ENCODE measurements at places on chromosomes 1 and 21.

DNA sequence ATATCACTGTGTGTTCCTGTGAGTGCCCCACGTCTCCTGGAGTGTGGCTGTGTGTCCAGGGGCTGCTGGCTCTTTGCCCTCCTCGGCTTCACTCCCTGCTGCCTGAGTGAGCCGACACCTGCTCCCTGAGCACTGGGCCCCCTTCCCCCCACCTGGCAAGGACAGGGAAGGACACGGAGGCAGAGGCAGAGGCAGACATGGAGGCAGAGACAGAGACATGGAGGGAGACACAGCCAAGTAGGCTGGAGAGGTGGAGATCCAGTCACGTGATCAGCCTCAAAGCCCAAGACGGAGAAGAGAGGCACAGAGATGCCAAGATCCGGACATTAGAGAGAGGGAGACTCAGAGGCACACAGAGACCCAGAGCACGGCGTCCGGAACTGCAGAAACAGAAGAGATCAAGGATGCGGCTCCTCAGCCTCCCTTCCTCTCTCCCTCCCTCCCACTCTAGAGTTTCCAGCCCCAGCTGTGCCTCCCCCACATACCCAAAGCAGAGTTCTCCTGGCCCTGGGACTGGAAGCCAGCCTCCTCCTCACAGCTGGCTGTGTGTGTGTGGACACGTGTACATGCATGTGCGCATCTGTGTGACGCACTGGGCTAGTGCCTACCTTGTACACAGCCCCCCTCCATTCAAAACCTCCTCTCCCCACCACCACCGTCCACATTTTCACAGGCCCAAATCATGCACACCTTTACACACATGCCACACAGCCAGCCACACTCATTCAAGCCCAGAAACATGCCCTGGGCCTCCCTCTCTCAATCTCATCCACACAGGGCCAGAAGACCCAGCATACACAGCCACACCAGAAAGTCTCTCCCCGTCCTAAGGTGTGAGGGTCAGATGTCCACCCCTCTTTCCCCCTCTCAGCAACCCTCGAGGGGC, 39.1 kb upstream of the WASF2 start:
- DNase-seq, result no peak

GRCh38 chr1:67217417-67217816, 51.2 kb downstream of the IL23R start:
- DNase-seq, result no peak

DNA sequence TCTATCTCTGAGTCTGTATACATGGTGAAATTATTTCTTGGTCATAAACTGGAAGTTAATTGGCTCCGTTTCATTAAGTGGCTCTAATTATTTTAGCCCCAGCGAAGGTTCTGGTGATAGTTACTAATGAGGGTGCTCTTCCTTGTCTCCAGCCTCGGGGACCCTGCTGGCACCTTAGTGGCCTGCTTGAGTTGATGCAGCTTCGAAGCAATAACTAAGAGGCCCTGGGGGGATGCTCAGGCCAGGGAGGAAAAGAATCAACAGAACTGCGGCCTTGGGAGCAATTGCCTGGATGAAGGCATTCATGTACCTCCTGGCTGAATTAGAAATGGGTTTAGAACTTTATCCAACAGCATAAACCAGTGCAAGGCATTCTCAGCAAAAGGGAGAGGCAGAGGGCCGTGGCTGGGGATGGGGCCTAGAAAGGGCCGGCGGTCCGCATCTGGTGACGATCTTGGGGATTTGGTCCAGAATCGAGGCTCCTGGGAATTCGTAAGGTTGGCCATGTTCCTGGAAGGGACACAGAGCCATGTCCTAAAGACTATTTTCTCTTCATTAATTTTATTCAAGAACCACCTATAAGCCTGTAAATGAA, 100.0 kb upstream of the AJAP1 start:
- DNase-seq, result no peak

DNA sequence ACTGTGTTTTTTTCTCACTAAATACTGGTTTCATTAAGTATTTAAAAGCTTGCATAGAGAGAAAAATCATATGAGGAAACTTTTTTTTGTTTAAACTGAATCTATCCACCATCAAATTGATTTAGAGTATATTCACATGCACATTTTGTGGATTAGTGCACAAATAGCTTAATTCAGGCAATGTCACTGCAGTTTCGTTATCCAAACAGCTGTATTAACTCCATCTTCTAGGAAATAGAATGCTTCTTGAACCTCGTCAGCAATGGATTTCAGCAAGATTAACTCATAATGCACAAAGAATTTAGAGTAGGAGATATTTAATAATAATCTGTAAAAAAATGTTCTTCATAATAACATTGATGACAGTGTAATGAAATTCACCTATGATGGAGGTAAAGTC, 37.5 kb downstream of the NEXN start:
- DNase-seq, result no peak

GRCh38 chr1:87513966-87514660, 185.4 kb downstream of the LMO4 start:
- DNase-seq, result peak; percentile 3

GRCh38 chr1:78619803-78620579, at the start of gene IFI44L:
Gene IFI44L (plus strand): TSS chr1:78620448. CDS start chr1:78627916, 7,468 bp downstream.
- DNase-seq, result peak; percentile 10

DNA sequence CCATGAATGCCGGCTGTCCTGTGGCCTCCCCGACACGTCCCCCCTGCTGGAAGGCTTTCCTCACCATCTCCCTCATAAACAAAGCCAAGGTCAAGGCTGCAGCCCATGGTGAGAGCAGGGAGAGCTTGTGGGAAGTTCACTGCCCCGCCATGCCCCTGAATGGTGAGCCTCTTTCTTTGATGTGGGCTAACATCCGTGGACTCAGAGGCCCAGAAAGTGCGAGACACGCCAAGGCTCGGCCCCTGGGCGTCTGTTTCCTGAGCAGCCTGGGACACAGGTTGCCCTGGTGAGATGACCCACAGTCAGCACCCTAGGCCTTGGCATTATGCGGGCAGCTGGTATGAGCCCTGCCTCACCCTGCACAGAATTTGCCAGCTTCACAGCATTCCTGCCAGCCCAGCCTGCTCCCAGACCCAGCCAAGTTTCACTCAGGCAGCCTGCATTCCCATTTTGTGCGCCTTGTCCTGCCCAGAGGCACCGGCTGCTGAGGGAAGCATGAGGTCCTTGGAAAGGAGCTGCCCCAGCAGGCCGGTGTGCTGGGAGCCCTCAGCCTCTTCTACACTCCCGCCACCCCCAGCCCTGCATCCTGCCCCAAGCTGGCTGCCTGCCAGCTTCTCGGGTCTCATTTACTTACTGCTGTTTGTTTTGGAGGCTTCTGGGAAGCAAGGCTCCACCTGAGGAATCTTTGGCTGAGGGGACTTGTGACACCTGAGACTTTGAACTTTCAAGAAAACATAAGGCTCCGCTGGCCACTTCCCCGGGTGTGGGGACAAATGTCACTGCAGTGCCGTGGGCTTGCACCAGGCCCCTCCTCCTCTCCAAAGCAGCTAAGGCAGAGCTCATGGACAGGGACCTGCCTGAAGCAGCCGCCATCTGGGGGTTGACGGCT, 31.9 kb downstream of the NEK2 start:
- DNase-seq, result peak; percentile 52

DNA sequence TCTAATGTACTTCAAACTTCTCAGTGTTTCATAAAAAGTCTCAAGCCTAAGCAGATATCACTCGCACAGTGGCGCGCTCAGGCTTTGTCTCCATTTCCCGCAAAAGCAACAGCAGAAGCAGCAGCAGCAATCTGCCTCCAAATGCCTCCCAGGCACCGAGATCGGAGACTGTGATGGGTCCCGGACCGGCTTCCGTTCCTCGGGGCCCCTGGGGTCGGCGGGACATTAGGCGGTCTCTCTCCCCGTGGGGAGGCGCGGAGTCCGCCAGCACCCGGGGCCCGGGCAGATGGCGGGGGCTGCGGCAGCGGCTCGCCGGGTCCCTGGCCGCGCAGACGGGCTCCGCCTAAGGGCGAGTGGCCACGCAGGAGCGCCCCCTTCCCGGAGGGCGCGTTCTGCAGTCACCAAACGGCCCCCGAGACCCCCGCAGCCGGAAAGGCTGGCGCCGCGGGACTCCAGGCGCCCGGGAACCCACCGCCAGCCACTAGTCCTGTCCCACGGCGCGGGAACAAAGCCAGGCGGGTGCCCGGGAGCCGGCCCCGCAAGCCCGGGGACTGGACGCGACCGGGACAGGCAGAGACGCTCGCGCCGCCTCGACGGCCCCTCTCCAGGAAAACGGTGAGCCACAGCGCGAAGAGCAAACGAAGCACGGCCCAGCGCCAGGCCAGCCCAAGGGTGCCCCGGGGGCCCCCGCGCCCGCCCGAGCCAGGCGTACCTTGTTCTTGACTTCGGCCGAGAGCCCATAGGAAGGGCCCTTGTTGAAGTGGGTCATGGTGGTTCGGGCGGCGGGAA, 590 bp downstream of the CNN3 start:
- DNase-seq, result peak; percentile 21

- DNase-seq, result no peak
Measured at GRCh38 chr1:172843444-172843843, 184.5 kb downstream of the FASLG start.

GRCh38 chr1:3183813-3184212, 114.8 kb downstream of the PRDM16 start:
- no peak for DNase-seq

DNA sequence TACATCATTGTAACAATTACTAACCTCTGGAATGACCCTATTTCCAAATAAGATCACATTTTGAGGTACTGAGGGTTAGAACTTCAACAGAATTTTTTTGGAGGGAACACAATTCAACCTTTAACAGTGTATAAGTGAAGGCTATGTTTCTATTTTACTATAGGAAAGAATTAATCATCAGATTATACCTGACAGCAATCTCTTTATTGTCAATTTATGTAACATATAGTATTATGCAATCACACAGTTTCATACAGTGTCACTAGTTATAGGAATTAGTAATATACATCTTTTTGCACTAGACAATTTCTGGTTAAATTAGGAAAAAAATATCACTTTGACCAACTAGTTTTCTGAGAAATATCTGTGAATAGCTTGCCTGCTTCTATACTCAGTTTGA, 59.1 kb downstream of the MSH4 start:
- no peak for DNase-seq

DNA sequence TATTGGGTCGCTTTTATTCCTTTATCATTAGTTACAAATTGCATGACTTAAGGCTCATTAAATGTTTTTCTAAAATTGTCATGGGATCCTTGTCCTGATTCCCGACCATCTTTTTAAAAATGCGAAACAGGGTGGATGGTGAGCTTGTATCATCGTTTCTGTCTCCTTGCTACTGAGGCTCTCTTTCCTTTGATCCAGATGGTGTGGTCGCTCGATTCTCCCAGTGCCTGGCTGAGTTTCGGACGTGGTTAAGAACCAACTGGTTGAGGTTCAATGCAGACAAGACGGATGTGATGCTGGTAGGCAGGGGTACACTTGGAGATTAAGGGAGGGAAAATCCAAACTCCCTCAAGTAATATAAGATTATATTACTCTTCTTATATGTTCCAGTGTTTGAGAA, 1.2 kb downstream of the MIER1 start:
- no peak for DNase-seq

- no peak for DNase-seq
Measured at GRCh38 chr1:155952505-155952890, 11.1 kb downstream of the RXFP4 start.

- no peak for DNase-seq
Measured at GRCh38 chr1:224534731-224535130, 81.4 kb upstream of the CNIH3 start.

DNA sequence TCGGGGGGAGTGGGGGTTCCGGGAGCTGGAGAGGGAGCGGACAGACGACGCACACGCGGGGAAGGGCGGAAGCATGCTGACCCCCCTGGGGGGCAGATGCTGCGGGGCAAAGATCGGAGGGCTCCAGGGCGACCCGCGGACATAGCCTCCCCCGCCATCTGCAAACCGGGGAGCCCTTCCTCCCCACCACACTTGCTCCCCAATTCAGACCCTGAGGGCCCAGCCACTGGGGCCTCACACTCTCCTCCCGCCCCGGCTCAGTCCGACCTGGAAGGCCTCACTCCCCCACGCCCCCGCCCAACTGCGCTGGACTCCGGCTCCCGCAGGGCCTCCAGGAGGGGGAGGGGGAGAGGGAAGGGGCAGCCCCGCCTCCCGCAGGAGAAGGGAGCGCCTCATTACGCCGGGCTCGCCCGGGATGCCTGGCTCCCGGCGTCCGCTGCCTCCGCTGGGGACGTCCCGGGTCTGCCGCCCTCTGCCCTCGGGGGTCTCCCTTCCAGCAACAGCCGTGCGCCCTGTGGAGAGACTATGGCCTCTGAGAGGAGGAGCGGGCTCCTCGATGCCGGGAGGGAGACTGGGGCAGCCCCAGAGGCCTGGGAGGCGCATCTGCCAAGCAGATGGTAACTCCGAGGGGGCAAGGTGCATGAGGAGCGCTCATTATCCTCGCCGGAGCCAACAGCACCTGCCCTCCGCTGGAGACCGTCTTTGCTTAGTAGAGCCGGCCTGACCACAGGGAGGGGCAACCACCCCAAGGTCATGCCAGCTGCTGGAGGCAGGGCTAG, 636 bp upstream of the CAMK2N1 start:
- no peak for DNase-seq

GRCh38 chr1:38009088-38009840, 3.3 kb upstream of the UTP11 start:
- peak; percentile 53 for DNase-seq

- no peak for DNase-seq
Measured at GRCh38 chr1:221381910-221382623, 359.8 kb downstream of the DUSP10 start.

GRCh38 chr1:52403566-52404115, 582 bp downstream of the ORC1 start:
- peak; percentile 73 for DNase-seq

DNA sequence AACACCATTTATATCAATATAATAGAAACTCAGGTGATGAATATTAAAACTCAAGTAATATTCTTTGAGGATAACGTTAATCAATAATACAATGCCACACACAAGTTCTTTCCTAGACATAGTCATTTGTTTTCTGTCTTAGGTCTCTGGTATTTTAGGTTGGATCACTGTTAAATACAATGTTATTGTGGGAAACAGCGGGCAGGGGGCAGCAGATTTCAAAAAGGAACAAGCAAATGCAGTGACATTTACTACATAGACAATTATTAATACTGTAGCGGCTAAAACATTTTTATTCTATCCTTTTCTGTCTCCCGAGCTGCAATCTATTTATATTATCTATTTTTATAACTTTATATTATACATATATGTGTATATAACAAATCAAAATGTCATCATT, 186.4 kb upstream of the ZNHIT6 start:
- peak; percentile 1 for DNase-seq

DNA sequence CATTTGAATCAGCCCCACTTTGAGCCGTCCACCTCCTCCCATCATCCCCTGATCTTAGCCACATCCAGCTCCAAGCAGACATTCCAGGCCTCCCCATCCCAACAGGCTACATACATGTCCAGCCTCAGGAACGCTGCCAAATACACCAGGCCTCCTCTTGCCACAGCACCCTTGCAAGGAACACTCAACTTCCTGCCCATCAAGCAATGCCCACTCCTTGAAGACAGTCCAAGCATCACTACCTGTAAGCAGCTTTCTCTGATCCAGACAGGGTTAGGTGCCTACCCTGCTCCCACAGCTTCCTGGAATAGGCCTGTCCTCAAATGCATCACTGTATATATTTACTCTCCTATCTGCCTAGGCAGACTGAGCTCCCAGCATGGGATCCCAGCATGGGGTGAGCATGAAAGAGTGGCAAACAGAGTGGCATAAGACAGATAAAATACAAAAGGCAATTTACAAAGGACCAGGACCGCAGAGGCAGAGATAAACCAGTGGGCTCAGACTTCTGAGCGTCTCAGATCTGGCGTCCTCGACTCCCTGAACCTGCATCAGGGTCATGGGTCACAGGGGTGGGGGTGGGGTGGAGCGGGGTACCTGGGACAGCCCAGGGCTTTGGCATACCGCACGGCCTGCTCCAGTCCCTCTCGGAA, 816 bp downstream of the HYI start:
- no peak for DNase-seq

GRCh38 chr1:111030590-111030989, 66.9 kb upstream of the LRIF1 start:
- DNase-seq, result peak; percentile 49
